T-cell (primary cell): ENCODE measurements at places on chromosomes 7 and 10.

DNA sequence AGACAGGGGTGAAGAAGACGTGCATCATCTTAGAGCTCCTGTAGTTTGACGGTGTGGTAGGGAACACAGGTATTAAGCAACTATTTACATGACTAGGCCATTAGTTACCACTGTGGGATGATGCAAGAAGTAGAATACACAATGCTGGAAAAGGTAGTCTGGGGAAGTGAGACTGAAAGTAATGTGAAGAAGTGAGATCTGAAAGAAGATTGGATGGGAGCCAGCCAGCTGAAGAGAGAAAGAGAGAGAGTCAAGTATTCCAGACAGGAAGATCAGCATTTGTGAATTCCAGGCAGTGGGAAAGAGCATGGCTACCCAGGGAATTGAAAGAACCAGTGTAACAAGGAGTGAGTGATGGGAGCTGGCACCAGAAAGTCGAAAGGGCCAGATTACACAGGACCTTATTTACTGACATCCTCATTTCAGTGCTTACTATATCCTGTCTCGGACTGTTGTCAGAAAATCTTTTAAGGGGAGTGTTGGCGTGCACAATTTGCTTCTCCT lies 4.0 kb upstream of the CFAP58 start:
- H3K36me3 ChIP-seq, result no peaks in the 10 kb centered on the region
- H3K4me1 ChIP-seq, result peaks cover 20% of the 10 kb centered on the region
- no peak for DNase-seq
- no peaks in the 10 kb centered on the region for H3K27me3 ChIP-seq
- H3K4me3 ChIP-seq, result no peak overlapping the region

- H3K27ac ChIP-seq, result no peak overlapping the region
- H3K36me3 ChIP-seq, result no peaks in the 10 kb centered on the region
- DNase-seq, result no peak
- no peaks in the 10 kb centered on the region for H3K4me1 ChIP-seq
- no peak overlapping the region for H3K4me3 ChIP-seq
These were observed 79.3 kb upstream of the ZNF479 start for GRCh38 chr7:57211428-57212100.

DNA sequence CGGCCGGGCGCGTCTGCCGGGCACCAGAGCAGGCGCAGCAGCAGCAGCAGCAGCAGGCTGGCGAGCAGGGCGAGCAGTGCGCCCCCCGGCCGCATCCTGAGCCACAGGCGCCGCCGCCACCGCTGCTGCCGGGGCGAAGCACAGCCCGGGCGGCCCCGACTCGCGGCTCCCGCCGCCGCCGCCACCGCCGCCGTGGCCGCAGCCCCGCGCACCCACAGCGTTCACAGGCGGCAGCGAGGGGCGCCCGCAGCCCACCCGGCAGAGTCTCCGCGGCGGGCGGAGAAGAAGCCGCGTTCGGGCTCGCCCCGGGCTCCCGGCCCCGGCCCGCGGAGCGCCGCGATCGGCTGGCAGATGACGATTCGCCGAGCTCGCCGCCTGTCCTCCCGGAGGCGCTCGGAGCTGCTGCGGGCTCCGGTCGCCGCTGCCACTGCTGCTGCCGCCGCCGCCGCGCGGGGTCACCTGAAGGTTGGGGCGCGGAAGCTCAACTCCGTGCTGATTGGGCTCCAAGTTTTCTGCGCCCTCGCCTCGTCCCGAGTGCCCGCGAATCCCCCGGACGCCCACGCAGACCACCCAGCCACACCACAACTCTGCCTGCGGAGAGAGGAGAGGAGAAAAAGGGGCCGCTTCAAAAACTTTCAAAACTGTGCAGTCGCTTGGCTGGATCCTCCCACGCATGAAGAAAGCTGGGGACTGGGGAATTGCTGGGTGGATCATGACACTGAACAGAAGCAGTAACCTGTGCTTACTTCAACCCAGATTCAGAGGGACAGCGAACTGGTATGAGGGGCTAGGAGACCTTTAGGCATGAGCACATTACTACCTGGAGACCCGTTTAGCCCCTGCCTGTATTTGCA lies at the start of gene ST8SIA6:
ST8SIA6 (minus strand) TSS at position 435 of the 854 bp plus-strand sequence; CDS start at position 95, 340 bp downstream.
- H3K36me3 ChIP-seq, result no peaks in the 10 kb centered on the region
- DNase-seq, result peak; percentile 38
- H3K27me3 ChIP-seq, result no peaks in the 10 kb centered on the region
- H3K4me1 ChIP-seq, result peaks cover 17% of the 10 kb centered on the region
- no peak within 1 kb of the TSS for H3K27ac ChIP-seq

DNA sequence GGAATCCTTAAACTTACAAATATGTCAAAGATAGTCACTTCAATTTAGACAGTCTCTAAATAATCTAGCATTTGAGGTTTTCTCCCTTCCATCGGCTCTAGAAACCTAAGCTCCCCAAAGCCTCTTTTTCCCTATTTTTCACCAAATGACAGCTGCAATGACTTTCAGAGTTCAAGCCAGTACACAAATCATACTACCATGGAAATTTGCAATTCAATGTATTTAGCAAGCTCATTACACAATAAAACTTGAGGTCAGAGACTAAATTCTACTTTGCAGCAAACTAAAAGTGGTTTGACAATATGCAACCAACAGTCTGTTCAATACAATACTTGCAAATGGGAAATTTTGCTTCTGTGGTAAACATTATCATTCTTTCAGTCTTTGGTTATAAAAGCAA lies 80.3 kb downstream of the SKIDA1 start:
- H3K4me3 ChIP-seq, result no peak overlapping the region
- no peaks in the 10 kb centered on the region for H3K36me3 ChIP-seq
- no peak overlapping the region for H3K27ac ChIP-seq
- H3K27me3 ChIP-seq, result no peaks in the 10 kb centered on the region
- no peaks in the 10 kb centered on the region for H3K4me1 ChIP-seq
- DNase-seq, result no peak

GRCh38 chr7:80611353-80611752 lies 27.1 kb upstream of the CD36 start:
- H3K27me3 ChIP-seq, result no peaks in the 10 kb centered on the region
- DNase-seq, result no peak
- H3K27ac ChIP-seq, result no peak overlapping the region
- no peak overlapping the region for H3K4me3 ChIP-seq
- no peaks in the 10 kb centered on the region for H3K36me3 ChIP-seq
- H3K4me1 ChIP-seq, result no peaks in the 10 kb centered on the region

DNA sequence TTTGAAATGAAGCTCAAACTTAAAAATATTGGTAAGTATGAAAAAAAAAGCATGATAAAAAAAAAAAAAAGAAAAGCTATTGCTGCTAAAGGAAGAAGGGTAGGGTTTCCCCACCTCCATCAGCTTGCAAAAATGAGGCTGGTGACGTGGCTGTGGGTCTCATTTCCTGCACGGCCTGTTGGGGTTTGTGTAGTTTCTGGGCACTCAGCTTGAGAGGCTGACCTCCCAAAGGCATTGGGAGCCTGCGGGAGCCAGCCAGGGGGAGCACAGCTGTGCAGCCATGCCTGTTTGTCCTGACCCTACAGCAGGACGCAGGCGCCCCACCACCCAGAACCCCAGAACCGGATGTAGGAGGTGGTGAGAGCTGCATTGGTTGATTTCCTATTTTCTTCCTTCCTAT lies 48.8 kb upstream of the CARD11 start:
- H3K4me3 ChIP-seq, result no peak overlapping the region
- H3K27me3 ChIP-seq, result no peaks in the 10 kb centered on the region
- H3K4me1 ChIP-seq, result peaks cover 57% of the 10 kb centered on the region
- no peaks in the 10 kb centered on the region for H3K36me3 ChIP-seq
- H3K27ac ChIP-seq, result peak overlapping the region; percentile 95
- DNase-seq, result peak; percentile 89

- H3K27ac ChIP-seq, result no peak overlapping the region
- no peak overlapping the region for H3K4me3 ChIP-seq
- no peak for DNase-seq
- peaks cover 19% of the 10 kb centered on the region for H3K27me3 ChIP-seq
- no peaks in the 10 kb centered on the region for H3K36me3 ChIP-seq
These were observed 40.2 kb upstream of the GPAM start for GRCh38 chr10:112223725-112224124.

DNA sequence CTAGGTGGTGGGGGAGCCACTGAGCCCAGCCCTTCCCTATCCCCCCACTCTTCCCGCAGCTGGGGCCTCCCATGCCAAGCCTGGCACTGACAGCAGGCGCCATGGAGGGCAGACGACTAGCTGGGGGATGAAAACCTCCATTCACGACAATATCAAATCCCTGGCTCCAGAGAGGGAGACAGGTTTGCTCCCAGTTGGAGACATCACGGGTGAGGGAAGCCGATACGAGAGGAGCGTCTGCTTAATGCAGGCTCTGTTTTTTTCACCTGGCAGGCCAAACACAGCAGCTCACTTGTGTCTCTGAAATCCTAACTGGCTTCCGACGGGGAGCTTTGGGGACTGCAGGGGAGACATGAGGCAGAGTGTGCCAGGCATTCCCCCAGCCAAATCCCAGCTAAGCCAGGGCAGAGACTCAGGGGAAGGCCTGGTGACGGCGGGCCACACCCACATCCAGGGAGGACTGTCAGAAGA lies 307.4 kb upstream of the ZMIZ1 start:
- no peak for DNase-seq
- no peaks in the 10 kb centered on the region for H3K4me1 ChIP-seq
- peaks cover 13% of the 10 kb centered on the region for H3K27me3 ChIP-seq
- no peak overlapping the region for H3K27ac ChIP-seq
- no peak overlapping the region for H3K4me3 ChIP-seq

DNA sequence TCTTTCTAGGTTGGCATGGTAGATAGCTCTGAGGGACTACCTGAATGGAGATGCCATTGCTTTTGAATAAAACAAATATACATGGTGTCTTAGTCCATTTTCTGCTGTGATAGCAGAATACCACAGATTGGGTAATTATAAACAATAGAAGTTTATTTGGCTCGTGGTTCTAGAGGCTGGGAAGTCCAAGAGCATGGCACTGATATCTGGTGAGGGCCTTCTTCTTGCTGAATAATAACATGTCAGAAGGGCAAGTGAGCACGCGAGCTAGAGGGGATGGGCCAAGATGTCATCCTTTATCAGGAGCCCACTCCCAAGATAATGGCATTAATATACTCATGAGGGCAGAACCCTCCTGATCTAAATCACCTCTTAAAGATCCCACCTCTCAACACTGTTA lies 21.9 kb downstream of the SGPL1 start:
- peaks cover 6% of the 10 kb centered on the region for H3K36me3 ChIP-seq
- no peaks in the 10 kb centered on the region for H3K27me3 ChIP-seq
- no peak overlapping the region for H3K4me3 ChIP-seq
- peaks cover 4% of the 10 kb centered on the region for H3K4me1 ChIP-seq

GRCh38 chr7:142654398-142654797 lies 94.9 kb upstream of the PRSS1 start:
- no peaks in the 10 kb centered on the region for H3K27me3 ChIP-seq
- H3K4me1 ChIP-seq, result no peaks in the 10 kb centered on the region
- H3K4me3 ChIP-seq, result no peak overlapping the region

GRCh38 chr10:35668865-35669650 lies 27.0 kb upstream of the FZD8 start:
- no peak for DNase-seq
- H3K4me1 ChIP-seq, result no peaks in the 10 kb centered on the region
- no peak overlapping the region for H3K4me3 ChIP-seq

- H3K27ac ChIP-seq, result no peak overlapping the region
- DNase-seq, result no peak
- H3K27me3 ChIP-seq, result no peaks in the 10 kb centered on the region
- no peaks in the 10 kb centered on the region for H3K4me1 ChIP-seq
These were observed 6.2 kb upstream of the MBL2 start for GRCh38 chr10:52778511-52779392.

- H3K36me3 ChIP-seq, result peaks cover 10% of the 10 kb centered on the region
- no peak overlapping the region for H3K4me3 ChIP-seq
- no peaks in the 10 kb centered on the region for H3K27me3 ChIP-seq
- H3K4me1 ChIP-seq, result no peaks in the 10 kb centered on the region
These were observed 110.1 kb downstream of the SNX13 start for GRCh38 chr7:17830206-17830605.

- no peaks in the 10 kb centered on the region for H3K4me1 ChIP-seq
- no peak for DNase-seq
- H3K27ac ChIP-seq, result no peak overlapping the region
- H3K27me3 ChIP-seq, result peaks cover 6% of the 10 kb centered on the region
- no peak overlapping the region for H3K4me3 ChIP-seq
These were observed 88.0 kb downstream of the OR13A1 start for GRCh38 chr10:45227456-45227855.

DNA sequence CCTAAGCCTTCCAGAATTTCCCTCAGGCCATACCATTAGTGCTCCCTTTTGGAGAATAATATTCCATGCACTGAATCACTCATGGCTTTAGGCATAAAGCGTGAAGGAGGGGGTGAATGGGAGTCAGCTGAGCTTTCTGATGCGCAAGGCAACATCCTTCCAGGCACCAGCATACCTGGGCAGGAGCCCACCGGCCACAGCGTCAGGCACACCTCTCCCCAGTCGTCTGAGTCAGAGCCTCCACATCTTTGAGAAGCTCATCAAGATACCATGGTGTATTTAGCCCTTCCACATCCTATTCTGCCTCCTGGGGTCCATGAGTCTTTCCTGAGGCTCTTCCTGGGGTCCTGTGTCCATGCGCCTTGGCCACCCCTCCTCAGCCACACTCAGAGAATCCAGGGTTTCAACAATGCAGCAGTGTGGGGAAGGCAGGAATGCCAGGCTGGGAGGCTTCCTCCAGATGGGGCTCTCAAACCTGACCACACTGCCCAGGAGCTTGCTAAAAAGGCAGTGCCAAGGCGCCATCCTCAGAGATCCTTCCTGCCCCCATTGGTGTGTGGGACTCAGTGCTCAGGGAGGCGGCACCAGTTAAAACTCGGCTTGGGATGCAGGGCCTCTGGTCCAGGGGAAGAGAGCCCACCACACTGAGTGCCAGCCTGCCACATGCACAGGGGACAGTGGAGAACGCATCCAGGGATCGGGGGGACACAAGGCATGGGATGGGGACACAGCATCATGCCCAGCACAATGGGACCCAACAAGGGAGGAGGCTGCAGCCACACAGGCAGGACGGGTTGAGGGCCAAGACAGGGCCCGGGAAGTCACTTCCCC lies 31.6 kb downstream of the RASGEF1A start:
- H3K36me3 ChIP-seq, result no peaks in the 10 kb centered on the region
- peaks cover 19% of the 10 kb centered on the region for H3K27me3 ChIP-seq
- DNase-seq, result no peak
- no peak overlapping the region for H3K4me3 ChIP-seq

- no peak overlapping the region for H3K4me3 ChIP-seq
- no peaks in the 10 kb centered on the region for H3K27me3 ChIP-seq
- no peak overlapping the region for H3K27ac ChIP-seq
- H3K36me3 ChIP-seq, result peaks cover 14% of the 10 kb centered on the region
- H3K4me1 ChIP-seq, result peaks cover 18% of the 10 kb centered on the region
These were observed 203.4 kb upstream of the FRMD4A start for GRCh38 chr10:14534152-14534551.

DNA sequence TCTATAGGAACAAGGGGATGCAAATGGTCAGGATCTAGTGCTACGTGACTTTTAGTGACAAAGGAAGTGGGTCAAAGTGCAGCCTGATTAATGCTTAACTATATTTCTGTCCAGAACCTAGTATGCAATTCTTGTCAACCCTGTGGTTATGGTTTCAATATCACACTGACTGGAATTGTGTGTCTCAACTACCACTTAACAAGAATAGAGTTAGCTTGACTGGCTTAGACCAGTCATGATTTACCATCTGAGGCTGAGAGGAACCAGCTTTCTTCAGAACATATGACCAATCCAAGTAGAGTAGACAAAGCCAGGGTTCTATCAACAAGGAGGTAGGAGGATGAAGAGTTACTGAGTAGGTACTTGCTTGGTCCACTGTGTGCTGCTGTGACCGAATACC lies 54.4 kb downstream of the MYPN start:
- no peaks in the 10 kb centered on the region for H3K4me1 ChIP-seq
- no peaks in the 10 kb centered on the region for H3K36me3 ChIP-seq
- no peak overlapping the region for H3K27ac ChIP-seq
- no peak for DNase-seq
- H3K4me3 ChIP-seq, result no peak overlapping the region
